Left renal cortex interstitium (tissue), 4 donors: ENCODE measurements at places on chromosomes 13 and 19. TPM values are rescaled to one million over a fixed set of nuclear protein-coding genes. Genes with fewer than 3 reads are reported as not detected.

Gene OVOL3
- not detected for polyA plus RNA-seq

Gene PRRG2
- polyA plus RNA-seq, result 7.5 TPM

GRCh38 chr13:53732664-53733063, 704.1 kb downstream of the OLFM4 start:
- DNase-seq, result no peak

Gene AMER2
- 0.52 TPM for polyA plus RNA-seq

Gene PDX1
- not detected for polyA plus RNA-seq

DNA sequence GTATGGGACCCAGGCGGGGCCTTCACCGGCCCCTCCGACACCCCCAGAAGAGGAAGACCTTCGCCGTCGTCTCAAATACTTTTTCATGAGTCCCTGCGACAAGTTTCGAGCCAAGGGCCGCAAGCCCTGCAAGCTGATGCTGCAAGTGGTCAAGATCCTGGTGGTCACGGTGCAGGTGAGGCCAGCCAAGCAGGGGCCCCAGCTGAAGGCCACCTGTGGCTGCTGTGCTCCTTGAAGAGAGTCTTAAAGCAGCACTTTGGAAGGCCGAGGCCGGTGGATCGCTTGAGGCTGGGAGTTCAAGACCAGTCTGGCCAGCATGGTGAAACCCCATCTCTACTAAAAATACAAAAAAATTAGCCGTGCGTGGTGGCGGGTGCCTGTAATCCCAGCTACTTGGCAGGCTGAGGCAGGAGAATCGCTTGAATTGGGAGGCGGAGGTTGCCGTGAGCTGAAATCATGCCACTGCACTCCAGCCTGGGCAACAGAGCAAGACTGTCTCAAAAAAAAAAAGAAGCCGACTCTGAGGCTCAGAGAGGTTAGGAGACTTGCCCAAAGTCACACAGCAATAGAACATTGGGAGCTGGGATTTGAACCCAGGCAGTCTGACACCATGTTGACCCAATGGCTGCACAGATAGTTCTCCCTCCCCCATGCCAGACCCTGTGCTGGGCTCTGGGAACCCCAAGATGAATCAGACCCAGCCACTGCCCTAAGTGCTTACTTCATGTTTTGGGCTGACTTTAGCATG, 2.7 kb downstream of the MCOLN1 start:
- no peak for DNase-seq

GRCh38 chr13:34462843-34463242, 479.2 kb upstream of the NBEA start:
- no peak for DNase-seq

Gene CLEC4M
- 1.5 TPM for polyA plus RNA-seq
